Kidney epithelial cell (primary cell): ENCODE measurements at places on chromosomes 1 and 21. TPM values are rescaled to one million over a fixed set of nuclear protein-coding genes. Genes with fewer than 3 reads are reported as not detected.

Gene GABPB2
- total RNA-seq, result 3.7 and 4.7 TPM in 2 replicates

Gene CD34
- total RNA-seq, result 0.04 and 0.41 TPM in 2 replicates

Gene MR1
- 2.5 and 3.1 TPM in 2 replicates for total RNA-seq

Gene ATXN7L2
- total RNA-seq, result 6.7 and 8.3 TPM in 2 replicates

Gene TNFRSF4
- 0.25 and 3.6 TPM in 2 replicates for total RNA-seq

Gene CR2
- total RNA-seq, result 0.04 TPM in 1 of 2 replicates, not detected in the other

Gene DHDDS
- 43.8 and 52.7 TPM in 2 replicates for total RNA-seq

Gene MPL
- not detected in 2 replicates for total RNA-seq

Gene TGFB2
- total RNA-seq, result 30.1 and 34.4 TPM in 2 replicates

Gene FAM131C
- total RNA-seq, result 0.46 and 0.89 TPM in 2 replicates

Gene GJA4
- total RNA-seq, result not detected in 2 replicates
